ENCODE measurements at places on chromosomes 13 and 19.

DNA sequence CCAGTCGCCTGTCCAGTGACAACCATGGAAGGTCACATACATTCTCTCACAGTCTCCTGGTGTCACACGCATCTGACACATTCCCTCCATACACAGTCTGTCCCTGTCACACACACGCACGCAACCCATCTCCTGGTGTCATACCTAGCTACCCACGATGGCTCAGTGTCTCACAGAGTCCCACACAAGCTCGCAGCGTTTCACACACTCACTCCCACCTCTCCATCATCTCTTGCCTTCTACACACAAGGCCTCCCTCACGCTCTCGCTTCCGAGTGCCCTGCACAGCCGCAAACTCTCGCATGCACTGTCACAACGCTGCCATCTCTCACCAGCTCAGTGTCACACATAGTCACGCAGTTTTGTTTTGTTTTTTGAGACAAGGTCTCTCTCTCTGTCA is 1.2 kb upstream of the GNG8 start:
- DNase-seq = no peak

DNA sequence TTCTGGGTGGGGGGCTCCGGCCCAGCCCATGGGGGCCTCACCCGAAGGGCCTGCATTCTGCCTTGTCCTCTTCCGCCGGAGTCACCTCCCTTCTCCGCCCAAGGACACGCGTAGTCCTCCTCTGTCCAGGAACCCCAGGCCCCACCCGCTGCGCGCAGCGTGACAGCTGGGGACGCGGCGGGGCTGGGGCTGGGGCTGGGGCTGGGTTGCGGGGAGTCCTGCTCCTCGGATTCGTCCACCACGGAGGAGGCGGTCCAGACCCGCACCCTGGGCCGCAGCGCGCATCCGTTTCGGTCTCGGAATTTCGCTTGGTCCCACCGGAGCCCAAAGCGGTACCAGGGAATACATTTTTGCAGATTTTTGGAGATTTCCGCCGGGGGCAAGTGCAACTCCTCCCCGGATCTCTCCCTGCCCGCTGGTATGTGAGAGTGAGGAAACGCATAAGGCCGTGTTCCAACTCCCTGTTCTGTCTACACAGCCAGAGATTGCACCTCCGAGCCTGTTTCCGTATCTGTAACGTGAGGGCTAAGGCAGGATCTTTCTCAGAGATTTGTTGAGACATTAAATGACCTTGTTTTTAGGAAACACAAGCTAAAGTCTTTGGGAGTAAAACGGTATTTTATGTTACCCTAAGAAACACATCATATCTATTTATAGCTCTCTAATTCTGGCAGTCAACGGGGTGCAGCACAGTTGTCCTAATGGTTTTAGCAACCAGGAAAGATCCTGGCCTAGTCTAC is at the start of gene COX7A1:
COX7A1 (minus strand) TSS at position 96 of the 740 bp plus-strand sequence; CDS start at position 56, 40 bp downstream.
- no peak for DNase-seq

DNA sequence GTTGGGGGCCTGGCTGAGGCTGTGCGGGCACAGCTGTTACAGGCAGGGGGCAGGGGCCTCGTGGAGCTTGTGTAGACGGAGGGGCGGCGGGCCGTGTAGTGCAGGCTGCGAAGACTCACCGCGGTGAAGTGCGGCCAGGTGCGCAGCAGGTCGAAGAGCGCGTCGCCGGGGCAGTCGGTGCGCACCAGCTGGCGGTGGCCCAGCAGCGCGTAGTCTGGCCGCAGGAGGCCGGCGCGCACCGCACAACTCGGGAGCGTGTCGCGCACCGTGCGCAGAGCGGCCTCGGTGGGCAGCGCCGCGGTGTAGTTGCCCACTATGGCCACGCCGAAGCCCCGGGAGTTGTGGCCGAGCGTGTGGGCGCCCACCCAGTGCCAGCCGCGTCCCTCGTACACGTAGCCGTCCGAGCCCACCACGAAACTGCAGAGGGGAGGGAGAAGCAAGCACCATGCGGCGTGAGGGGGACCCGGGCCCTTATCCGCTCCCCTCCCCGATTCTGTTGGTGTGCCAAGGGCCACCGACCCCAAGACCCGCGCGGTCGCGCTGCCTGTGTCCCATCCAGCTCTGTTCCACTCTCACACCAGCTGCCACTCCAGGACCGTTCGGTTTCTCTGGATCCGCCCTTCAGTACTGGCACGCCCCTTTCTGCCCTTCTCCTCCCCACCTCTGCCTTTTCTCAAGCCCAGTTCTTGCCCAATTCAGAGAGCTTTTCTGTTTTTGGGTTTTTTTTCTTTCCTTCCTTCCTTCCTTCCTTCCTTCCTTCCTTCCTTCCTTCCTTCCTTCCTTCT is 5.4 kb upstream of the RASAL3 start:
- no peak for DNase-seq

DNA sequence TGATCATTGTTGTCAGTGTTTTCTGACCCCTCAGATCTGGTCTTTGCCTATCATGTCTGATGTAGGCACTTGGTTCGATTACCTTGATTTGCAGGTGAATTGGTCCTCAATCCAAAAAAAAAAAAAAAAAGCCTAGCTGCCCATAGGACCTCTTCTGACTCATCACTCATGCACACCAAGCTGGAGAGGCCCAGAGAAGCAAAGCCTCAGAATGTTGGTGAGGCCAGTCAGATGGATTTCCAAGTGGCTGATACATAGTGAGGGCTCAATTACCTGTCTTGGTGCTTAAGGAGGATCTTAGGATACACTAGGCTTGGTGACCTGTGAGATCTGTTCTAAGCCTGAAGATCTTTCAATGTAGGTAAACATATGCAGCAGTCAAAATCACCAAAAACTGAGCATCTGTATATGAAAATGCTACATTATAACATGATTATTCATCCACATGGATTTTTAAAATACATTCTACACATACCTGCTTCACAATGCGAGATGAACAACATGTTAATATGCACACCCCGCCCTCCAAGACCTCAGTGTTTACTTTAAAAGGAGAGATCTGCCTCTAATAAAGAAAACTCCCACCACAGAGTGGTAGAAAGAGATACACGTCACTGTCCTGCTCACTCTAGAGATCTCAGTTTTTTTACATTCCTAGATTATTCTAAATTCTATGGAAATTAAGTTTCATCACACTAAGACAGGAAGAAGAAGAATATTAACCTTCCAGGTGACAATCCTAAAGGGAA is 79.9 kb upstream of the RAP2A start:
- no peak for DNase-seq

All from AG04449 (cell line).